ENCODE measurements at places on chromosomes 16 and 17.

GRCh38 chr16:81939164-81940056 lies 71.9 kb downstream of the SDR42E1 start:
- no peak overlapping the region for H3K4me3 ChIP-seq
- no peak overlapping the region for H3K27ac ChIP-seq
- DNase-seq = no peak
- H3K4me1 ChIP-seq = no peaks in the 10 kb centered on the region

GRCh38 chr16:73149334-73149733 lies 101.4 kb upstream of the ZFHX3 start:
- H3K4me1 ChIP-seq = no peaks in the 10 kb centered on the region
- no peaks in the 10 kb centered on the region for H3K27me3 ChIP-seq
- H3K4me3 ChIP-seq = no peak overlapping the region
- no peaks in the 10 kb centered on the region for H3K36me3 ChIP-seq
- no peak for DNase-seq

GRCh38 chr17:18997650-18998196 lies 6.8 kb downstream of the FAM83G start:
- H3K36me3 ChIP-seq = no peaks in the 10 kb centered on the region
- H3K27me3 ChIP-seq = no peaks in the 10 kb centered on the region
- no peak overlapping the region for H3K4me3 ChIP-seq
- no peak for DNase-seq

GRCh38 chr17:3738562-3739295 lies 15.0 kb downstream of the HASPIN start:
- peaks cover 7% of the 10 kb centered on the region for H3K27me3 ChIP-seq
- H3K4me3 ChIP-seq = no peak overlapping the region
- peak overlapping the region; percentile 20 for H3K27ac ChIP-seq

- no peak overlapping the region for H3K4me3 ChIP-seq
- H3K27ac ChIP-seq = no peak overlapping the region
- no peaks in the 10 kb centered on the region for H3K36me3 ChIP-seq
These were observed 9.5 kb downstream of the KCNJ16 start for GRCh38 chr17:70084476-70084875.

DNA sequence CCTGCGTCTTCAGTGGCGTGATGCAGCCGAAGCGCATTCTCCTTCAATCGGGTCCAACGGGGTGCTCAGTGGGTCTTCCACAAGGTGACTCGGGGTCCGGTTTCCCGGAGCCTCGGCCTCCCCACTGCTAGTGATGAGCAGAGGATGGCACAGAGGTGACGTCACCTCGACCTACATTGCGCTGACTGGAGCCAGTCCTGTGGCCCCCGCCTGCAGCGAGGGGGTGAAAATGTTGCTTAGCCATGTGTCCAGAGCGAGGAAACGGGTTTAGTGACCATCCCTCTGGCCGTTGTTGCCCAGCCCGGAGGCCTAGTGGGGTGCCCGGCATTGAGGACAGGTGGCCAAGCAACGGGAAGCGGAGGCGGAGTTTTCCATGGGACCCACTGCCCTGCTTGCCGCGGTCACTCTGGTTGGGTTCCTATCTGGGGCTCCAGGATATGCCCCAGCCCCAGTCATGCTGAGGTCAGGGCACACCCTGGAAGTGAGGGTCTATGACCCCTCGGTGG lies 190.6 kb upstream of the CIBAR2 start:
- DNase-seq = no peak
- H3K4me3 ChIP-seq = no peak overlapping the region
- H3K4me1 ChIP-seq = peaks cover 49% of the 10 kb centered on the region
- no peaks in the 10 kb centered on the region for H3K36me3 ChIP-seq
- H3K27me3 ChIP-seq = no peaks in the 10 kb centered on the region
